ENCODE measurements at places on chromosomes 3 and 15.

GRCh38 chr15:75779504-75779903 is 63.7 kb upstream of the UBE2Q2 start:
- DNase-seq, result no peak

DNA sequence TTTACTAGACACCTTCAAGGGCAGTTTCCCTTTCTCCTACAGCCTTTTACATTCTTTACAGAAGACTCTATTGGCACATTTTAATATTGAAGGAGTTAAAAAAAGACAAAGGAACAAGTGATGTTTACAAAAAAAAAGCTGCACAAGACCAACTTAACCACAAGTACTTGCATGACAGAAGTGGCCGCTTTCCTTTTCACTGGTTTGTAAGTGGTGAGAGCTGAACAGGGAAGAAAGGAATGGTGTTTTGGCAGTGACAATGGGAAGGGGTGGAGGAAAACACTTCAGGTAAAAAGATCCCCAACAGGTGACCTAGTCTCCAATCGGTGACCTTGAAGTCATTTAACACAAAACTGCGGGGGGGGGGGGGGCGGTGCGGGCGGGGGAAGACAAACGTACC is 1.1 kb downstream of the WDR72 start:
- DNase-seq, result no peak

DNA sequence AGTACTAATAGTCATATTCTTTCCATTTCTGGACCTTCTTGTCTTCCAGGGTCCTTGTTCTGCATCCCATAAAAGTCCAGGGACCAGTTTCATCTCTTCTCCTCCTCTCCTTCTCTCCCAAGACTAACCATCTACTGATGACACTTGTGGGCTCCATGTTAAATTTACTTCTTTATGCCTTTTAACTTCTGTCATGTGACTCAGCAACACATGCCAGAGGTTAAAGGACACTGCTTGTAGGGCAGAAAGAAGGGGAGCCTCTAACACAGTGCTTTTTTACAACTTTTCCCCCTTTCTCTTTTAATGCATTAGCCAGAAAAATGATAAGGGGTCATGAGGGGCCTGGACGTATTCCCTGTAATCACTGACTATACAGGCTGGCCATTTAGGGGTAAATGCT is 10.0 kb downstream of the SH3GL3 start:
- no peak for DNase-seq

DNA sequence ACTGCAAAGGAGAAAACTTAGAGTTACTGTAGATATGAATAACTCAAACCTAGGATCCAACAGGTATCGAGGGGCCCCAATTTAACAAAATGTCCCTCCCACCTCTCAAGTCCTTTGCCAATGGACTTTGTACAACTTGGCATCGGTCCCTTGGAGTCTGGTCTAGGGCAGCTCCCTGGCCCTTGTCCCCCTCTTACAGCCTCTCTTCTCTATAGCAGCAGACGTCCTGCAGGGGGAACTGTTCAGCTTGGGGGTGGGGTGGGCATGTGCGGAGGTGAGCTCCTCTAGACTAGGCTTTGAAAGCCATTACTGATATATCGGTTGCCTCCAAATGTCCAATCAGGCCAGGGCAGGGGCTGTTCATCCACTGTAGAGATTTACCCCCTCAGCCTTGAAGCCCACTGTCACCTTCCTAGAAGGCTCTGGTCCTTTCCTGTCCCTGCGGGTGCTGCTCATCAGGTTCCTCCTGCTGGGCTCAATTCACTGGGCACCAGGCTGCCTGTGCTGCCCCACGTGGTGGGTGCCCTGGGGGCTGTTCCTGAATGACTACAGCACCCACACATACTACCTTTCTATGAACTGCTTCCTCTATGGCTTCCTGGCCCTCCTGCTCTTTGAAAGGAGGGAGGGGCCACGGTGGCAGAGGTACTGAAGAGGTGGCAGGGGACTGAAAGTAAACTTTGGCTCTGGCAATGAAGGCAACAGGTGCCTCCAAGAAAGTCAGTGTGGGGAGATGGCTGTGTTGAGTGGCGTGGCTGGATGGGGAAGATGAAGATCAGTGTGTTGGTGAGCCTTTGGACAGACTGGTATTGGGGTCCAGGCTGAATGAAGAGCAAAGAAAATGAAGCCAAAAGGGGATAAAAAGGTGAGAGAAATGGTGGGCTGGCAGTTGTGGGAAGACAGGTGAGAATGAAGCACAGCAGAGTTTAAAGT is 78.8 kb upstream of the MEX3B start:
- no peak for DNase-seq

GRCh38 chr15:42914728-42915497 is 5.7 kb downstream of the TTBK2 start:
- no peak for DNase-seq

DNA sequence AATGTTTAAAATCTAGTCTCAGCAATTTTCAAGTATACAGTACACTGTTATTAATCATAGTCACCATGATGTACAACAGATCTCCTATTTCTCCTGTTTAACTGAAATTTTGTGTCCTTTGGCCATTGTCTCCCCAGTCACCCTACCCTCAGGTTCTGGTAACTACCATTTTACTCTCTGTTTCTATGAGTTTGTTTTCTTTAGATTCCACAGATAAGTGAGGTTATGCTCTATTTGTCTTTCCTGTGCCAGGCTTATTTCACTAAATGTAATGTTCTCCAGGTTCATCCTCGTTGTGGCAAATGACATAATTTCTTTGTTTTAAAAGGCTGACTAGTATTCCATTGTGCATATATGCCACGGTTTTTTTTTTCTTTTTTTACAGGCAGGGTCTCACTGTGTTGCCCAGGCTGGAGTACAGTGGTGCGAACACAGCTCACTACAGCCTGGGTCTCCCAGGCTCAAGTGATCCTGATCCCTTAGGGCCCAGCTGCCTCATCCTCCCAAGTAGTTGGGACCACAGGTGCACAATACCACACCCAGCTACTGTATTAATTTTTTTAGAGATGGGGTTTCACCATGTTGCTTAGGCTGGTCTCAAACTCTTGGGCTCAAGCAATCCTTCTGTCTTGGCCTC is 50.0 kb downstream of the RAB7A start:
- DNase-seq, result no peak

Measured in NCI-H774 (cell line).